Activated T-helper 2 cell treated with anti-CD3 and anti-CD28 coated beads, Interferon-gamma antibody, Interleukin-2, Interleukin-4, amounts not matched to agents 10 μg/mL and 5 μg/mL and 100 μg/mL, durations not matched to agents 14 hours and 24 hours and 36 hours (primary cell): ENCODE measurements at places on chromosomes 11 and 22. TPM values are rescaled to one million over a fixed set of nuclear protein-coding genes. Genes with fewer than 3 reads are reported as not detected.
A peak's percentile ranks its signal among the peaks of the same experiment; 100 is the strongest.

GRCh38 chr11:61880454-61880853 is 10.9 kb downstream of the FADS3 start:
- H3K4me1 ChIP-seq, result no peaks in the 10 kb centered on the region
- peaks cover 2% of the 10 kb centered on the region for H3K27me3 ChIP-seq
- no peak for DNase-seq

IFTAP gene
- 0.75 and 2.2 TPM in 2 replicates for total RNA-seq

DNA sequence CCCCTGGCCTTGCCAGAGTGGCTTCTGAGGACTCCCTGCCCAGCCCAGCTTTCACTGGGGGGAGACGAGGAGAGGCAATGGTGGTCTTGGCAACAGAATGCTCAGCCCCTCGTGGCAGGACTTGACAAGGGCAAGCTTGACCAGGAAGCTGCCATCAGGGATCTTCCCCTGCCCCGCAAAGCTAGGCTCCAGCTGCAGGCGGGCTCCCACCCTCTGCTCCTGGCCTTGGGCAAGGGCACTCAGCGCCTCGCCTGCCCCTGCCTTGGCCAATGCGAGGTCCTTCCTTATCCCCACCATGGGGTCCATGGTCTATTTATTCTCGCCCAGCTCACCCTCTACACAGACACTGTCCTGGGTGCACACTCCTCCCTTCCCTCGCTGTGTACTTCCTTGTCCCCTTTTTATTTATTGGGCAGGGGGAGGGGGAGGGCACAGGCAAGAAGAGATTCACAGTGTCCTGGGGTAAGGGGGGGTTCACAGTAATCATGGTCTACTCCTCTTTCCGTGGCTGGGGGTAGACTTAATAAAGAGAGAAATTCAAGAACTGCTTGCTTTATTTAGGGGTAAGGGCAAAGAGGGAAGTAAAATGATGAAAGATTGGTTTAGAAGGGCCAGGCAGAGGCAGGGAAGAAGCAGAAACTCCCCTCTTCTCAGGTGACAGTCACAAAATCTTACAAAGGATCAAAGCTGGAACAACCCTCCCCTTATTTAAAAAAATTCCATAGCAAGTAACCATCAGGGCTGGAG is 1.6 kb downstream of the GPHA2 start:
- no peak for DNase-seq
- peaks cover 13% of the 10 kb centered on the region for H3K36me3 ChIP-seq
- no peak overlapping the region for H3K27ac ChIP-seq
- H3K27me3 ChIP-seq, result peaks cover 3% of the 10 kb centered on the region
- no peaks in the 10 kb centered on the region for H3K4me1 ChIP-seq

CELSR1 gene
- 0.30 and 0.41 TPM in 2 replicates for total RNA-seq

PIWIL4 gene
- total RNA-seq, result 0.67 and 0.84 TPM in 2 replicates

- no peak overlapping the region for H3K27ac ChIP-seq
- H3K27me3 ChIP-seq, result peaks cover 3% of the 10 kb centered on the region
- H3K4me3 ChIP-seq, result no peak overlapping the region
Observed at GRCh38 chr11:446891-447290, 3.2 kb upstream of the PTDSS2 start.

CDC42BPG gene
- total RNA-seq, result 0.07 and 0.32 TPM in 2 replicates

DAGLA gene
- total RNA-seq, result 0.07 TPM in 2 replicates

GRCh38 chr11:77055101-77055561 is 11.6 kb upstream of the CAPN5 start:
- H3K27ac ChIP-seq, result no peak overlapping the region
- peaks cover 10% of the 10 kb centered on the region for H3K27me3 ChIP-seq
- no peak overlapping the region for H3K4me3 ChIP-seq
- no peaks in the 10 kb centered on the region for H3K36me3 ChIP-seq
- no peak for DNase-seq

WT1 gene
- not detected in 2 replicates for total RNA-seq

- H3K36me3 ChIP-seq, result no peaks in the 10 kb centered on the region
- no peak for DNase-seq
- peaks cover 27% of the 10 kb centered on the region for H3K27me3 ChIP-seq
- H3K27ac ChIP-seq, result no peak overlapping the region
Observed at GRCh38 chr11:33835143-33835878, 56.6 kb downstream of the LMO2 start.

OR52B4 gene
- total RNA-seq, result not detected in 2 replicates

- no peak overlapping the region for H3K4me3 ChIP-seq
- H3K4me1 ChIP-seq, result peaks cover 51% of the 10 kb centered on the region
- H3K27ac ChIP-seq, result peak overlapping the region; percentile 67
- H3K27me3 ChIP-seq, result no peaks in the 10 kb centered on the region
Observed at GRCh38 chr22:25085930-25086901, 113.4 kb upstream of the CRYBB3 start.

TBX1 gene
- total RNA-seq, result 0.09 and 0.32 TPM in 2 replicates
